Ammon's horn (tissue), 1 donor: ENCODE measurements at places on chromosomes 1 and 21.

DNA sequence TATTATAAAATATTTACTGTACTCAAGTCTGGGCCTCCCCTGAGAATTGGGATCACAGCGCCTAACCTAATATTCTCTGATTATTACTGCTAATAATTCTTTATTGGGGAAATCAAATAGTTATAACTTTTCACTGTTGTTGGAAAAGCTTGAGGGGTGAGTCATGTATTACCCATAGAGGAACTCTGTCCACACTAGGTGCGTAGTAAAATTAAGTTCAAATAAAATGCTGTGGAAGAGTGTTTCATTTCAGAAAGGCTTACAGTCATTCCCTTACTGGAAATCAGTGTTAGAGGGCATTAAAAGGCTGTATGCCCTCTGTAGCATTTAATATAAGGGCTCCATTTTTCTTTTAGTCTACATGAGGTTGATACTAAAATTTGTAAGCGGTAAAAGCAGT is 135.0 kb upstream of the NFIA start:
- DNase-seq, result no peak

DNA sequence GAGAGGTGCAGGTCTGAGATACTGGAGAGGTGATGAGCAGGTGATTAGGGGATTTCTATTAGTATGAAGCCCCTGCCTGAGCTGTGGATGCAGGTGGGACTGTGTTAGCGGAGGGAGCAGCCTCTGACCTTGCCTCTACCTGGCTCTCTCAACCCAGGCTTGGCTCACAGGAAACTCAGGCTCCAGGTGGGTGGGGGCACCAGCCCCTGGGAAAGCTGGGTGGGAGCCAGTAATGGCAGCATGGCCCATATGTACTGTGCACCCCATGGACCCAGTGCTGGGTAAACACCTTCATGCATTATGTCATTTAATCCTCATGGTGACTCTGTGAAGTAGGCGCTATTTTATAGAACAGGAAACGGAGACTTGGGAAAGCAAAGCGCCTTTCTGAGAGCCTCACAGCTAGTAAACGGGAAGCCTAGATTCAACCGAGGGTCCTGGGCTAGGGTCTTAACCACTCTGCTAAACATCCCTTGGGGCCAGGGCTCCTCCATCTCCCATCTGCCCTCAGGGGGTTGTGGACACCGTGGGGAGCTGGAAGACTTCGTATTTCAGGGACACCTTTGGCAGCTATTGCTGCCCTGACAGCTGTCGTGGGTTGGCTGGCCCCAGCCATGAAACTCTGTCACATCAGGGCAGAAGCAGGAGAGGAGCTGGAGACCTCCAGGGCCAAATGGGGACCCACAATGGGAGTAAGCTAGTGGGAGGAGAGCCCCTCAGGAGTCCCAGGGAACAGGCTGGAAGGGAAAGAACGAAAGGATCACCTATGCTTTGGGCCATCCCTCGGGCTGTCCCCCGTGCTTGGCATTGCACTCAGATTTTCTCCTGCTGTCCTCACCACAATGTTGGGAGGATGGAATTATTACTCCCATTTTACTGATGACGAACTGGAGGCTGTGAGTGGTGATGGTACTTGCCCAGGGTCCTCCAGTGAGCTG is 59.6 kb upstream of the CSF3R start:
- DNase-seq, result no peak

GRCh38 chr1:40665335-40666171 is at the start of gene RIMS3:
TSS of gene RIMS3 (minus strand) at chr1:40665682. CDS start at chr1:40641925, 23,757 bp downstream.
- DNase-seq, result peak; percentile 81

DNA sequence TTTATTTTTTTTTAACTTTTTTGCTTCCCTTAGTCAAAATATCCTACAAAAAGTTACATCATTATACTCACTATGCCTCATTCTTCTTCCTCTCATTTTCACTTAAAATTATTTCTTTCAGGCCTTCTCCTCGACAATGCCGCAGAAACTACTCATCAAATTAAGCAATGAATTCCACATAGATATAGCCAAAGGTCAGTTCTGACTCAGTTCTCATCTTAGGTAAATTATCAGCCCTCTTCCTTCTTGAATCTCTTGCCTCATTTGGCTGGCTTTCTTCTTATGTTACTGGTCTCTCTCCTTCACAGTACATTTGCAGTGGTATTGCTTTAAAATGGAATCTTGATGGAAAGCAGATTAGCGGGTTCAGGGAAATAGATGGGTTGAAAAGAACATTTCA is 260.7 kb upstream of the BRINP3 start:
- no peak for DNase-seq

DNA sequence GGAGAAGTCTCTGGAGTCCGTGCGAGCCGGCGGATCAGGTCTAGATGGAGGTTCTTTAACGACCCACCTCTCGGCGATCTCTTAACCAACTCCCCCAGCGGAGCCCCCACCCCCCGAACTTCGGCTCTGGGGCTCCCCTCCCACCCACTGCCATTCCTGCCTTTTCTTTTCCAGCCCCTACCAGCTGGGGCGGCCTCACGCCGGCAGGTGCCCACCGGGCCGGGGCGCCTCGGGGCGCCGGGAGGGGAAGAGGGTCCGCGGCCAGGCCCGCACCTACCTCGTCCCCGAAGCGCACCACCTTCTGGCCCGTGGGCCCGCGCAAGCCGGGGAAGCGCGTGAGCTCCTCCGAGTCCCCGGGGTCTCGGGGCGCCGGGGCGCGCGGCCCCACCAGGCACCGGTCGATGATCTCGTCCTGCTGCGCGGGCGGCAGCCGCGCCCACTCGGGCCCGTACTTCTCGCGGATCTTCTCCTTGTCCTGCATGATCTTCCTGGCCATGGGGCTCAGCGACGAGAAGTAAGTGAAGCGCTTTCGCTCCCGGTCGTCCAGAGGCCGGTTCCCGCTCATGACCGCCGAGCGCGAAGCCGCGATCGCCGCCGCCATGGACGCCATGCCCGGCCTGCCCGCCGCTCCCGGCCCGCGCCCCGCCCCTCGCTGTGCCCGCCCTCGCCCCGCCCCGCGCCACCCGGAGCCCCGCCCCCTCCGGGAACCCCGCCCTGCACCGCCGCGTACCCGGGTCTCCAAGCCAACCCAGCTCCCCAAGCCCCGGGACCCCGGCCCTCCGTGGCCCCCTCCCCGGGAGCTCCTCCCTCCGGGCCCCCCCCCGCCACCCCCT is at the start of gene C1orf198:
C1orf198 (minus strand) TSS at position 619 of the 833 bp plus-strand sequence; CDS start at position 610, 9 bp downstream.
- DNase-seq, result peak; percentile 82

- no peak for DNase-seq
These were observed 105.2 kb downstream of the PAPPA2 start for GRCh38 chr1:176568185-176568584.

DNA sequence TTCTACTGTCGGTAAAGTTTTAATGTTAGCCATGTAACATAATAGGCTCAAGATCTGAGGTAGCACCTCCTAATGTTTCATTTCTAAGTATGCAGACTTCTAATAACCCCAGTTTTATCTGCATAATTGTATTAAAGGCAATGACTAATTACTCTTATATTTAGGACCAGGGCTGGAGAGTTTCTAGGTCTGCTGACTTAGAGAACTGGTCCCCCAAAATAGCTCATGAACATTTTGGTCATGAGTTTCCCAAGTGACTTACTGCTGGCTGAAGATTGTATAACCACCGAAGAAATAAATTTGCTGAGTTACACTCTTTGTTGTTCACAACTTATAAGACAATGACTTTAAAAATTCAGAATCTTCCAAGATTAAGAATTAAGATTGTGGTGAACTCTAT is 197.8 kb upstream of the TNR start:
- DNase-seq, result no peak

DNA sequence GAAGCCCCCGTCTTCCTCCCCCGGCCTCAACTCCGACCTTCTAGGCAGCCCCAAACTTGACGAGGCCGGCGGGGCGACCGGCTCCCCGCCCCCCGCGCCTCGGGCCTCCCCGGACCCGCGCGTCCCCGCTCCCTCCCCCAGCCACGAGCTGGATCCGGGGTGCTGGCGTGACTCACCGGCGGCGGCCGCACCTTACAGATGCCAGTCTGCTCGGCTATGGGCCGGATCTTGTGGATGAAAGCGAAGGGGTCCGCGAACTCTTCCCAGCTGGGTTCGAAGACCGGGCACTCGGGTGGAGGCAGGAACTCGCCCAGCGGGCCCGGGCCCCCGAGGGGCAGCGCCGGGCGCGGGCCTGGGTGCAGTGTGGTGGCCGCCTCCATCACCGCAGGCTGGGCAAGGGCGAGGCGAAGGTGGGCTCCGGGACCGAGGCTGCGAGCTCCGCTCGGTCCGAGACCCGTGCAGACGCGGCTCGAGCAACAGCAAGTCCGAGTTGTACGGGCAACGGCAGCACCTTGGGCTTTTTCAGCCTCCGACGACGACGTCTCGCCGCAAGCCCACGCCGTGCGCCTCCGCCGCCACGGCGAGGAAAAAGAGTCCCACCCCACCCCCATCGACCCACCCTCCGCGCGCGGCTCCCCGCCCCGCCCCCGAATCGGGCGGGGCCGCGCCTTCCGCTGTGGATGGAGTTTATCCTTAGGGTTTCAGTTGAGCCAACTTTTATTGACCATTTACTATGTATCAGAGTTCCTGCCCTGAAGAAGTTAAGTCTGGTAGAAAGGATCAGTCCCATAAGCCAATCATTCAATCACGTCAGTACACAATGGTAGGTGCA is at the start of gene KDM5B:
KDM5B (minus strand) TSS at position 496 of the 832 bp plus-strand sequence; CDS start at position 380, 116 bp downstream.
- peak; percentile 75 for DNase-seq

DNA sequence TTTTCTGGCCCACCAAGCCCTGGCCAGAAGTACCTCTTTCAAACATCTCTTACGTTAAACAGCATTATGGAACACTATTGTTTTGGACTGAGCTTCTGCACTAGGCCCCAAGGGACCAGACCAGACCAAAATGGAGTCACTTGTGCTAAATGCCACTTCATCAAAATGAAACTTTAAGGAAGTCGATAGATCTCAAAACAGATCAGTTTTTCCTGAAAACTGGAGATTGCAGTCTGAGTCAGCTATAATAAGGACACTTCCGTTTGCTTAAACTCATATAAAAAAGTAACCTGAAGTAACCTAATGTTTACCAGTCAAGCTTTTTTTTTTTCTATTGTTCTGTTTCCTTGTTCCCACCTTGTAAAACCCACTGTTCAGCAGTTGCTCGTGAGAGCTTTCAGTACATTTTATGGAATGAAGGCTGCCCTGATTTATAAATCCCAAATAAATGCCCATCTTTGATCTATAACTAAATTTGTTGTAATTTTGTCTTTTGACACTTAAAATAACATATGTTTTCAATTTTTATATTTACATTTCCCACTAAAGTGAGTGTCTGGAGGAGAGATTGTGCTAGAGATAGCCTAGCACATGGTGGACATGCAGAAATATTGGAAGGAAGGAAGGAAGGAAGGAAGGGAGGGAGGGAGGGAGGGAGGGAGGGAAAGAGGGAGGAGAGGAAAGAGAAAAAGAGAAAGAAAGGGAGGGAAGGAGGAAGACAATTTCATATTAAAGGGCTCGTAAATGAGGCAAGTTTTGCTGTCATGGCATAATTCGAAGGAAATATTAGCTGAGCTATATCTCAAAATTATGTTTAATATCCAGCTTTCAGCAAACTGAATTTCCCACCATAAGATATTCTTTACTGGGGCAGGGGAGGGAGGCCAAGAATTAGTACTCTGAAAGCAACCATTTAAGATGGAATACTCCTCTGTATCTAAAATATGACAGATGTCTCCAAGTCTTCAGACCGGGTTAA is 77.0 kb upstream of the CXADR start:
- no peak for DNase-seq

- DNase-seq, result no peak
These were observed 41.8 kb downstream of the ATP2B4 start for GRCh38 chr1:203668401-203668800.

GRCh38 chr1:60969971-60970509 is 112.3 kb upstream of the NFIA start:
- DNase-seq, result peak; percentile 74

DNA sequence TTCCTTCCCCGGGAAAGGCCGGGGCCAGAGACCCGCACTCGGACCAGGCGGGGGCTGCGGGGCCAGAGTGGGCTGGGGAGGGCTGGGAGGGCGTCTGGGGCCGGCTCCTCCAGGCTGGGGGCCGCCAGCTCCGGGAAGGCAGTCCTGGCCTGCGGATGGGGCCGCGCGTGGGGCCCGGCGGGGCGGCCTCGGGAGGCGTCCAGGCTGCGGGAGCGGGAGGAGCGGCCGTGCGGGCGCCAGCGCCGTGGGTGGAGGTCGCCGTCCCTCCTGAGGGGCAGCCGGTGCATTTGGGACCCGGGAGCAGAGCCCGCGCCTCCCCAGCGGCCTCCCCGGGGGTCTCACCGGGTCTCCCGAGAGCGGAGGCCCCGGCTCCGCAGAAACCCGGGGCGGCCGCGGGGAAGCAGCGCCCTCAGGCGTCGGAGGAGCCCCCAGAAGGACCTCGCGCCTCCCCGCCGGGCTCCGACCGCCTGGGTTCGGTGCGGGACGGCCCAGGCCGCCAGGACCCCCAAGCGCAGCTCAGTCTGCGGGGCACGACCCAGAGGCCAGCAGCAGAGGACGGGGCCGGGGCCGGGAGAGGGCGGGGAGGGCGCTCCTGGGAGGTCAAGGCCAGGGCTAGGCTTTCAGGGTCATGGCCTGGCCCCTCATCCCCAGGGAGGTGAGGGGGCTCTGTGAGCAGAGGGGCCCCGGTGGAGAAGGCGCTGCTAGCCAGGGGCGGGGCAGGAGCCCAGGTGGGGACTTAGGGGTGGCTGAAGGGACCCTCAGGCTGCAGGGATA is 7.2 kb upstream of the SLX9 start:
- DNase-seq, result no peak

- peak; percentile 93 for DNase-seq
These were observed 32.9 kb upstream of the DIPK1A start for GRCh38 chr1:92994105-92994712.

DNA sequence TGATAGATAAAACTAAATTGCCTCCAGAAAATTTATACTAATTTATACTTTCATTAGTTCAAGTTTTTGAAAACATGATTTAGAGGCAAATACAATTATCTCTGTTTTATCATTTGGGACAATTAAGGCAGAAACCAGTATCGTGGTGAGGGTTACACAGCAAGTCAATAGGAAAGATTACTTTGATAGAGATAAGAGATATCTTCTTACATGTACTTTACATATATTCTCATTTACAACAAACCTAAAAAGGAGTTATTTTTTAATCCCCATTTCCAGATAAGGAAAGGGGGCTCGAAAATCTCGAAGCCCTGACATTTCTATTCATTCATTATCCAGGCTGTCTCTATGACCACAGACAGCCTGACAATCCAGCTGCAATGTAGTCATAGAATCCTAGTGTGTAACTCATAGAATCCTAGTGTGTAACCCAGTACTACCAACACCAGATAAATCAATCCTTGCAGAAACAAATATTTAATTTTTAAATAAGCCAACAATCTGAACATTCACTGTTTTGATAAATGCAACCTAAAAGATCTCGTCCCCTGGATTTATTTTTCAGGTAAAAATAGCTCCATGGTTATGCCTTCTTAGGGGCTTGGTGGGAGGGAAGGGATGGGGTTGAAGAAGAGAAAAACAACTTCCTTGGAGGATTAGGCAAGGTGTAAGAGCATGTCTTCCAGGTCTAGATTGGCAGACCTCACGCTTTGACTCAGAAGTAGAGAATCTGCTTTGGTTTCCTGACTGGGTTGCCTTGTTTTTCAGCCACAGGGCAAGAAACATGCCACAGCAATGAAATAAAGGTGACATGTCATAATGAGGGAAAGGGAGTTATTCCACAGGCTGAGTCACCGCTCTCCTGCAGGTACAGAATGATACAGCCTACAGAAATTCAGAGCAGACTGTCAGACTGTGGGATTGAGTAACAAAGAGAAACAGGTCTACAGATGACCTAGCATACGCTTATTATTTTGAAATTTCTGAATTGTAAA is 45.6 kb downstream of the IRF2BP2 start:
- no peak for DNase-seq

GRCh38 chr1:50605186-50605875 is 182.1 kb upstream of the DMRTA2 start:
- peak; percentile 20 for DNase-seq
